NCI-H1417 treated with DMSO at 0.1 percent for 48 hours (cell line): ENCODE measurements at places on chromosomes 5 and 9.

DNA sequence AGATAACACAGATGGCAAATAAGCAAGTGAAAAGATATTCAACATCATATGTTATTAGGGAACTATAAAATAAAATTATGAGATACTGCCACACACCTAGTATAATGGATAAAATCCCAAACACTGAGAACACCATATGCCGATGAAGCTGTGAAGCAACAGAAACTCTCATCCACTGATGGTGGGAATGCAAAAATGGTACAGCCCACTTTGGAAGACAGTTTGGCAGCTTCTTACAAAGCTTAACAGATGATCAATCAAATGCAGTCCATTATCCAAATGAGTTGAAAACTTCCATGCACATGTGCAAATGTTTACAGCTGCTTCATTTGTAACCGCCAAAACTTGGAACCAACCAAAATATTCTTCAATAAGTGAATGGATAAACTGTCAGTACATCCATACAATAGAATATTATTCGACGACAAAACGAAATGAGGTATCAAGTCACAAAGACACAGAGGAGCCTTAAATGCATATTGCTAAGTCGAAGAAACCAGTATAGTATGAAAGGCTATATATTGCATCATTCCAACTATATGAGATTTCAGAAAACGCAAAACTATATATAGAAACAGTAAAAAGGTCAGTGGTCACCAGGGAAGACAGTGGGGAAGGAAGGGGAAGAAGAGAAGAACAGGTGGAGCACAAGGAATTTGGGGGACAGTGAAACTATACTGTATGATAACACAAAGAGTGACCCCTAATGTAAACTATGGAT is 14.9 kb downstream of the PFDN1 start:
- DNase-seq = no peak

- no peak for DNase-seq
Observed at GRCh38 chr9:107536462-107536861, 46.9 kb upstream of the KLF4 start.

DNA sequence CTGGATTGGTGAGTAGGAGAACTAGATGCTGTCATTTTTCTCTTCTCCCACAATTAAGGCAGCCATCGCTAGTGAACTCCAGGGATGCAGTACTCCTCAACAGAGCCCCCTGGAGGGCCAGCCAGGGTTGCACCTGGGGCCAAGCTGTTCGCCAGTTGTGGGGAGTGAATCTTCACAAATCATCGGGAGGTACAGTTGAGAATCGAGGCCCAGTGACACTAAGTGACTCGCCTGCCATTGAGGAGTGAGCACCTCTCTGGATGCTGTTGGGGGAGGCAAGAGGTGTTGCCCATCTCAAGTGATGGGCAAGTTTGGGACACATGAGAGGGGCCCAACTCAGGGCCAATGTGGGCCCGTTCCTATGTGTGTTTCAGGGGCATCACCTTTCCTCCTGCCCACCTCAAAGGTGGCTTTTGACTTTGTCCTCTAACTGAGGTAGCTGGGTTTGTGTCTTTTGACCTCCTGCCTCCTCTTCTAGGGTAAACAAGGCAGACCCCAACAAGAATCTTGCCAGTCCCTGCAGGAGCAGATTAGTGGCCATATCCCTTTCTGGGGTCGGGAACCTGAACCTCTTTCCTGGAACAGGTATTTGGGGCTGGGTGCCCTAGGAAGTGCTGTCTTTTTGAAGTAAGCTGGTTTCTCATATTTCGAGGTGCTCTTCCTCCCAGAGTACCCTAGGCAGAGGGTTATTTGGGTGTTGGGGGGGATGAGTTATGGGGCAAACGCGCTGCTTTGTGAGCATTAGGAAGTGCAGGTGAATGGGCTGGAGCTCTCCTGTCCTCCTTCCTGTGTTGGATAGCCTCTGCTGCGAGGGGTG is 181.2 kb downstream of the MACROH2A1 start:
- no peak for DNase-seq

GRCh38 chr5:95027775-95028174 is 257.1 kb downstream of the MCTP1 start:
- no peak for DNase-seq

DNA sequence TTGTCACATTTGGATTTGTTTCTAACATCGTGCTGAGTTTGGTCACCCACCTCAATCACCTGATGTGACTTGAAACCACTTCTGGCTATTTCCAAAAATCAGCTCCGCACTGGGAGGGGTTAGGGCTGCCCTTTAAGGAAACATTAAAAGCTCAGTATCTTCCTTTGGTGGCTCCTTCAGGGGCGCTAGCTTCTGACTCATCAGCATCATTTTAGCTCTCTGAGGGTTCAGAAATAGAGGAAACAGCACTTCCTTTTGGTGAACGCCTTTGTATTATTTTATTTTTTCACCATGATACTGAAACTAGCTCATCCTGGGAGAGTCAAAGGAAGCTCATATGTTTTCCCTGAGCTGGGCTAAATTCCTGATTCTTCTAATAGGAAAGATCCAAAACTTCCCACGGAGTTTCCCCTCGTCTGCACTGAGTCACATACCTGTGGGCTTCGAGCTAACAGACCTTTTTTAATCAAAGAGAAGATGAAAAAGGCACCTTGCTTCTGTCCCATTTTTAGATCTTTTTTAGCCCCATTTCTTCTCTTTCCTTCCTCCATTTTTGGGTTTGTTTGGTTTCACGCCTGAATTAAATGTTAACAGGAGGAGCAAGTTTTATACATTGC is 48.2 kb downstream of the ROPN1L start:
- no peak for DNase-seq

DNA sequence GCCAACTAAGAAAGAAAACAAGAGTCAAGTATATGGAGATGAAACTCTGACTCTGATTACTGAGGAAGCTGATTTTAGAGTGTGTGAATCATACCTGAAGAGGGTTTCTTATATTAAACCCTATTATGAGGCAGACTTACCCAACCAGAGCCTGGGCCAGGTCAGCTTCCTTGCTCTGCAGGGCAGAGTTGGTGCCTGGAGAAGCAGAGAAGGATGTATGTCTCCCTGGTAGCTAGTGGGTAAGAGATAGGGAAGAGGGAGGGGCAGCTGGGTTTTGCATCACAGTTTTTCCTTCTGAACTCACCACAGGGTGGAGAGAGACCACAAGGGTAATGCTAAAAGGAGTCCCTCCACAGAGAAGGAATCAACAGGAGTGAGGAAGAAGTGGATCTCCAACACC is 104.1 kb downstream of the CMYA5 start:
- no peak for DNase-seq

GRCh38 chr5:1557114-1557873 is 33.5 kb upstream of the LPCAT1 start:
- no peak for DNase-seq

GRCh38 chr5:180618829-180619562 is 27.7 kb upstream of the SCGB3A1 start:
- DNase-seq = no peak

- no peak for DNase-seq
Observed at GRCh38 chr9:131776473-131776872, 36.6 kb upstream of the RAPGEF1 start.

DNA sequence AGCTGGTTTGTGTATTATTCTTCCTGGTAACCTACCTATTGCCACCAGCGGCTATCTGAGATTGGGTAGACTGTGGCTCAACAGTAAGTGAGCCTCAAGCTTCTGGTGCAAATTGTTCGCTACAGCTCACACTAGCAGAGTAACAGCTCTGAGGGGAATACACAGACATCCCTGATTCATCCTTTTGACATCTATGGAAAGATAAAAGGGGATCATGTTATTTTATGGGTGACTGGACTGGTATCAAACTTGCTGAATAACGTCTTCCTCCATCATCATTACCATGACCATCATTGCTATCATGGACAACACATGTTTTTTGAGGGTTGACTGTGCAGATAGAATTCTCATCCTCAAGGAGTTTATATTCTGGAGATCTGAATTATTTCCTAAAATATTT is 129.6 kb downstream of the PIK3R1 start:
- no peak for DNase-seq

- no peak for DNase-seq
Observed at GRCh38 chr5:87777877-87778276, 365.1 kb upstream of the CCNH start.

DNA sequence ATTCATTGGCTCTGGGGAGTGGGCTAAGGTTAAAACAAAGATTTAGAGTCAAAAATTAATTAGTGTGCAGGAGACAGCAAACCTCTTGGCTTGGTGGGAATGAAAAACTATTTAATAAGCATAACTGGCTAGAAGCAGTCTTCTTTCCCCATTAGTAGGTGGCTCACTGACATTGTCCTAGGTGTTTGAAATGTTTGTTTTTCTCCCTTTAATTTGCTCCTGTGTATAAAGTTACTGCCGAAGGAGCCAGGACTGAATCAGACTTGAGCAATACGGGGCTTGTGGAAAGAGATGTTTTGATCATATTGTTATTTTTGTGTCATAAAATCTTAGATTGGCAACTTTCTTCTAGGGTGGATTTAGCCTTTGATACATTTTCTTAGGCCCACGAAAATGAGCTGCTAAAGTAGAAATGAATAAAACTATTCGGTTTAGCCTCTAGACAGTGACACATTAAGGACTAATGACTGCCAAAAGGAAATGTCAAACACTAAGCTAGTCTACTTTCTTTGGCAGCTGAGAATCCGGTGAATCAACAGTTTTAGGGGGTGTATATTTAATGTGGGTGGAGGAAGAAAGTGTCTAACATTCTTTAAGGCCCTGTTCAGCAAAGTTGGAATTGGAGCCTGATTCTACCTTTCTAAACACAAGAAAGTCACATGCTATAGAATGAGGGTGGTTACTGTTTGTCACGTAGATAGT is 30.2 kb downstream of the LRRTM2 start:
- DNase-seq = no peak

DNA sequence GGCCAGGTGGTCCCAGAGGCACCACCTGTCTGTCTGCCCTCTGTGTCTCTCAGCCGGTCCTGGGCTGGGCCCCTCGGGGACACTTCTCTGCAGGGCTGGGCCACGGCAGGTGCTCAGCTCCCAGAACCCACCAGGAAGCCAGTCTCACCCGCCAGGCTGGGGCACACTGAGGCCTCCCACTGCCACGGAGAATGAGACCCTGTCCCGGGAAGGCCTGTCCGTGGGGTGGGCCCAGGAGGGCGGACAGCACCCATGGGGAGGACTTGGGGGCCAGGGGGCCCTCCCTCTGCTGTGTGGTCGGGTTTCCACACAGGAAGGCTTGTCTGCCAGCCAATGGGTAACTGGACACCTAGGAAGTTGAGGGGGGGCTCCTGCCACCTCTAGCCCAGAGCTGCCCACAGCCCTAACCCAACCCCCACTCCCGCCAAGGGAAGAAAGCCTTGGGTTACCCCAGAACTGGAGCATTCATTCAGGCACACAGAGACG is 4.1 kb upstream of the TUBB4B start:
- no peak for DNase-seq

DNA sequence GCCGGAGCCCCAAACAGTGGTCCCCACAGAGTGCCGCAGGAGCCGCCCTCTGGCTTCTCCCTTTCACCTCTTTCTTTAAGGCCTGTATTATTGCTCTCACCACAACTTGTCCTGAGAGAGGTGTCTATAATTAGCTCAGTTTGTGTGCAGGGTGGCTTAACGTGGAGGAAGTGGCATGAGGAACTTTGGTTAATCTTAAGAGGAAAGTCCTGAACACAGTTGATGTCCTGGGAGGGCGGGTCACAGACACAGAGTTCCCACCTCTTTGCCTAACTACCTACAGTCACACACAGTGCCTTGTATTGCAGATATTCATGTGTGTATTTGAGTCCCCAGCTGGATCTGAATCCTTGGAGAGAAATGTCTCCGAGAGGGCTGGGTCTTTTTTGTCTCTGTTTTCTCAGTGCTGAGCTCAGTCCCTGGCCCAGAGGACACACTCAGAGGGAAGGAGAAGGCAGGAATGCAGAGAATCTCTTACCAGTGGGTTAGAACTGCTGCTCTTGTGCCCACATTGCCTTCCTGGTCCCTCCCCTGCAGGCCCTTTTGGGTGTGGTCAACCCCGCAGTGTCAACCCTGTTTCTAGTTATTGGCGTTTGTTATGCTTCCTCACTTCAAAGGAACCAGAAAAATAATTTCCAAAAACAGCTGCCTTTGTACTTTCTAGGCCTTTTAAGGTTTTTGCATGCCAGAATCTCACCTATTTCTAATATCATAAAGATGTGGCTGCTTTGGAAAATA is 392.5 kb downstream of the KDM4C start:
- no peak for DNase-seq

DNA sequence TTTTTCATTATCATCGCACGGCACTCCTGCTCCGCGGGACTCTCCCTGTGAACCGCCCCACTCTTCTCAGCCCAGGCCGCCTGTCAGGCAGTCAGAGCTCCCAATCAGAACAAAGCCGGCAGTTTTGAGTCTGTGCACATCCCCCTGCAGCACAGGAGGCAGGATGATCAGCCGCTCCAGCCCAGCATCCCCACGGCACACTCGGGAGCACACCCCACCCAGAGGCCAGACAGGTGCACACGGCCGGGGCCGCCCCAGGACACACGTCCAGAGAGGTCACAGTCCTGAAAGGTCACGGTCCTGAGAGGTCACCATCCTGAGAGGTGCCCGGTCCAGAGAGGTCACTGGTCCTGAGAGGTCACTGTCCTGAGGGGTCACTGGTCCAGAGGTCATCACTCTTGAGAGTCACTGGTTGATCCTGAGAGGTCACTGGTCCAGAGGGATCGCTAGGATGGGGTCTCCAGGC is 8.4 kb downstream of the TPPP start:
- no peak for DNase-seq

DNA sequence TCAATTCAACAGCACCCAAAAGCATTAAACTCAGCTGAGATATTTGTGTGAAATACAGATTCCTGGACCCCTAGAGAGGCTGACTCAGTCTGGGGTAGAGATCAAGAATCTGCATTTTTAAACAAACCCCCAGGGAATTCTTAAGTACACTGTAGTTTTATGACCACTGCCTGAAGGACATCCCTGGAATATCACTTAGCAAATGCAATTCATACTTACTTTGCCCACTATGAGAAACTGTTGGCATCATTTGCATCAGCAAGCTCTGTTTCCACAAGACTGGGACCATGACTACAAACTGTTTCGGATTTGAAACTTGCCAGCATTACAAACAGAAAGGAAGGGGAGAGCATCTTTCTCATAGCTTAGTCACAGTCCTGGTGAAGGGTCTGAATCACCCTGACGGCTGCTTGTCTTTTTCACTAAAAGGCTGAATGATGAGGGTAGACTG is 63.7 kb downstream of the MLLT3 start:
- no peak for DNase-seq

- no peak for DNase-seq
Observed at GRCh38 chr5:28877050-28877449, 1838.7 kb upstream of the CDH9 start.

- DNase-seq = no peak
Observed at GRCh38 chr9:127154390-127155191, 32.2 kb upstream of the ANGPTL2 start.

- DNase-seq = no peak
Observed at GRCh38 chr5:179137643-179138567, 77.7 kb downstream of the ZNF354C start.

DNA sequence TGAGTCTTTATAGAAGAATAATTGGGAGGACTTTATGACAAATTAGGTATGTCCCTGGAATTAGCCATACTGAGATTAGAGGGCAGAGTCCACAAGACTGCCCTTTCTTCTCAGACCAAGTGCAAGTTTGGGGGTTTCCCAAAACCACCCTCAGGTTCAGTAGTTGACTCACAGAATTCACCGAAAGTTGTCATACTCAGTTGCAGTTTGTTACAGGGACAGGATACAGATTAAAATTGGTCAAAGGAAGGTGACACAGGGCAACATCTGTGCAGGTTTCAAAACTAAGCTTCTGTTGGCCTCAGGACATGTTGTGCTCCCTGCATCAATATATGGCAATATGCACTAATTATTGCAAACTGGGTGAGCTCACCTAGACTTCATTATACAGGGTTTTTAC is 3.8 kb downstream of the RANBP17 start:
- no peak for DNase-seq

- DNase-seq = no peak
Observed at GRCh38 chr9:87249029-87249428, 248.6 kb upstream of the DAPK1 start.
